ENCODE measurements at places on chromosomes 3 and 15. TPM values are rescaled to one million over a fixed set of nuclear protein-coding genes. Genes with fewer than 3 reads are reported as not detected.

ISLR gene
- total RNA-seq = 14.0 TPM

SEMA5B gene
- total RNA-seq = not detected

FOXB1 gene
- not detected for total RNA-seq

CFAP100 gene
- not detected for total RNA-seq

COLQ gene
- 0.26 TPM for total RNA-seq

GCSAM gene
- total RNA-seq = not detected

CKMT1B gene
- not detected for total RNA-seq
